ENCODE measurements at places on chromosomes 12 and 14.
A peak's percentile ranks its signal among the peaks of the same experiment; 100 is the strongest.

DNA sequence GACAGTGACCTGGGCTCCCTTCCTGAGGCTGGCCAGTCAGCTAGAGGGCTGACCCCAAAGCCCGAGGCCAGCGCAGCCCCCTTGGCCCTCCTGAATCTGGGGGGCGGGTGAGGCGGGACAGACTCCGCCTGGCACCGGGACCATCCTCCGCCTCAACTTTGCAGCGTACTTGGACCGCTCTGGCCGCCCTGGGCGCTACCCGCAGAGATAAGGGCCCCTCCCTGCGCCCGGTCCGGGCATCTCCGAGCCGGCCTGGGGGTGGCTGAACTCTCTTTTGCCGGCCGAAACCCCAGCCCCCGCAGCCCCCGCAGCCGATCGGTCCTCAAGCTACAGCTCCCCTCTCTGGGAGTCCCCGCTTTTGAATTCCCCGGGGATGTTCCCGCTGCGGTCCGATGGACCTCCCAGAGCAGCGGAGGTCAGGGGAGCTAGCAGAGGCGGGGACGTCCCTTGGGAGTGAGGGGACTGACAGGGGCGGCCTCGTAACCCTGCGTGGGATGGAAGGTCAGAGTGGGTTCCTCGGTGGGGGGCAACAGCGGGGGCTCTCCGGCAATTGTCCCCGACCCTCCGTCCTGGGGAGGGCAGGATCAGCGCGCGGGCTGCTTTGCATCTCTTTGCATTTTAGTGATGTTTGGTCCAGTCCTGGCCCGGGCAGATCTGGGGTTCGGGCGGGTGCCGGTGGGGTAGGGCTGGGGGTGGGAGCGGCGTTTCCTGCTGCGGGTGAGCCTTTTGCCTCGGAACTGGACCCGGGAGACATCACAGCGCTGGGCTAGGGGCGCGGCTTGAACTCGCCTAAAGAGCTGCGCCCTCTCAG lies at the start of gene CRIP1:
Gene CRIP1, plus strand, starts transcription at position 724 of the 811 bp plus-strand sequence. CDS start 374 bp downstream, outside the sequence.
- DNase-seq, result no peak

DNA sequence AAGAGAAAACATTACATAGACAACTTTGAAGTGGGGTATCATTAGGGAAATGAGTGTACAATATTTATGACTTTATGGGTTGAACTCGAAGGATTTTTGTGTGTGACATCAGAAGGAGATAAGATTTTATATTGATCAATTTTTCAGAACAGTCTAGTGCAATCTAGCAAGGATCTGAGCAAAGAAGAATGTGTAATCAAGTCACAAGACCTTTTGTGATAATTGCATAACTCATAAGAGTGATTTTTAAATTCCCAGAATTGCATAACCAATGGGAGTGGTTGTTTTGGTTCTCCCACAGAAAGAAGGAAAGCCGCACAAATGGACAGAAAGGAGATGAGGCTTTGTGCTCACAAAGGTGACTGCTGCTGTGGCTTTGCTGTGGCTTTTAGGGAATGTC lies 441.8 kb upstream of the FLRT2 start:
- no peak for DNase-seq

DNA sequence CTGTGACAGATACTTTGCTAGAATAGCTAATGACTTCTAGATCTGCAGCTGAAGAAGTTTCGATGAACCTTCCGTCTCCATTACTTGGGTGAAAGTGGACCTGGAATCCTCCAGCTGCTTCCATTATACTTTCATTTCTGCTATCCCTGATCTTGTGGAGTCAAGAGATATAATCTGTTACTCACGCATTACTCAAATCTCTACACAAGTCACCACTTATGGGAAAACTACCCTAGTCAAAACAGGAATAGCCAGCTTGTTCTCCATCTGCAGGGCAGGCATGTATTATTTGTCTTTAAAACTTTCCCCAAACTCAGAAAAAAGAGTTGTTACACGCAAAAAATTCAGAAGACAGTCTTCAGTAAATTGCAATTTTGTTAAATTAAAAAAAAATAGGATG lies 2.8 kb upstream of the KTN1 start:
- no peak for DNase-seq

GRCh38 chr12:58888131-58888783 lies 32.0 kb downstream of the LRIG3 start:
- no peak for DNase-seq

- DNase-seq, result no peak
Observed at GRCh38 chr12:50615907-50616296, 111.1 kb downstream of the DIP2B start.

GRCh38 chr12:130290114-130290513 lies 47.6 kb upstream of the PIWIL1 start:
- no peak for DNase-seq

DNA sequence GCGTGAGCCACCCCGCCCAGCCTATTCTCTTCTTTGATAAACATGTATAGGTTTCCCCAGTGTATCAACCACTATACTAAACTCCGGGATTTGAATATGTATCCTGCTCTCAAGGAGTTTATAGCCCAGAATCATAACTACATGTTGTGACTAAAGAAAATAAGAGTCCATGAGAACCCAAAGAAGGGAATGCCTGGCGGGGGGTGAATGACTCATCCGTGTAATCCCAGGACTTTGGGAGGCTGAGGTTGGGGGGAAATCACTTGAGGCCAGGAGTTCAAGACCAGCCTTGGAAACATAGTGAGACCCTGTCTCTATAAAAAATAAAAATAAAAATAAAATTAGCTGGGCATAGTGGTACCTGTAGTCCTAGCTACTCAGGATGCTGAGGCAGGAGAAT lies 57.2 kb downstream of the SIX6 start:
- no peak for DNase-seq

GRCh38 chr12:64395739-64396138 lies 5.2 kb upstream of the C12orf56 start:
- DNase-seq, result no peak

DNA sequence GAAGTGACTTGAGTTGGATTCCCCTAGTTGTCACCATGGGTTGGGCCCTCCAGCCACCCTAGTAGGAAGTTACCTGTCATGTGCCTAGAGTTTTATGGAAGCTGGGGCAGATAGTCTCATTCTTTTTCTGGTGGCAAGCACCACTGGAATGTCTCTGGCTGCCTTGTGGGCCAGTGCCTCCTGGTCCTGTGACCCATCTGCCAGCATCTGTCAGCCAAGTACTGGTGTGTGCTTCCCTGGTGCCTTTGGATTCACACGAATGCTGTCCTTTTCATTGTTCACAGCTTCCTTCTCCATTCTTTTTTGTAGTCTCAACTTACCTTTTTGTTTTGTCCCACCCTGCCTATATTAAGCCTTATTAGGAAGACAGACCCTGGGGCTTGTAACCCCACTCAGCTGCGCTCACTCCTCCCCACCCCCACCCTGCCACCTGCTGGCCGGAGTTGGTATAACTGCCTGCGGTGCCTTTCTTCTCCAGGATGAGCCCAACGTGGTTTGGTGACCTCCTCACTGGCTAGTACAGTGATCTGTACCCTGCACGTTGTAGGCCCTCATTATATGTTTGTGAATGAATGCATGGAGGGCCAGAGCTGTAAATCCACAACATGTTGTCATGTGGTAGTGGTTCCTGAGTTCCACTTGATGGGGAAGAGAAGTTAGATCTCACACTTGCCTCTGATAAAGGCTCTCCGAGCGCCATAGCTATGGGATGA lies 125.7 kb downstream of the TSPAN9 start:
- DNase-seq, result peak; percentile 20

GRCh38 chr12:124496584-124496983 lies 70.8 kb downstream of the NCOR2 start:
- no peak for DNase-seq

- DNase-seq, result no peak
Observed at GRCh38 chr12:34397591-34398365, 375.5 kb downstream of the ALG10 start.

- no peak for DNase-seq
Observed at GRCh38 chr12:69252033-69252432, 12.7 kb downstream of the CPSF6 start.

DNA sequence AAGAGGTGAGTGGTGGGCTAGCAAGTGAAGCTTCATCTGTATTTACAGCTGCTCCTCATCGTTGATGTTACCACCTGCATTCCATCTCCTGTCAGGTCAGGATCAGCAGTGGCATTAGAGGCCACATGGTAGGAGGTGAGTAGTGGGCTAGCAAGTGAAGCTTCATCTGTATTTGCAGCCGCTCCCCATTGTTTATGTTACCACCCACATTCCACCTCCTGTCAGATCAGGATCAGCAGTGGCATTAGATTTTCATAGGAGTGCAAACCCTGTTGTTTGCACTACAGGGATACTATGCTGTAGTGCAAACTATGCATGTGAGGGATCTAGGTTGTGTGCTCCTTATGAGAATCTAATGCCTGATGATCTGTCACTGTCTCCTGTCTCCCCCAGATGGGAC lies 519.1 kb downstream of the GLT1D1 start:
- no peak for DNase-seq

- DNase-seq, result no peak
Observed at GRCh38 chr12:1313906-1314305, 280.5 kb downstream of the FBXL14 start.

GRCh38 chr14:21191261-21191808 lies 35.5 kb upstream of the OR5AU1 start:
- no peak for DNase-seq

GRCh38 chr12:109160873-109161272 lies 44.5 kb downstream of the ACACB start:
- DNase-seq, result no peak

DNA sequence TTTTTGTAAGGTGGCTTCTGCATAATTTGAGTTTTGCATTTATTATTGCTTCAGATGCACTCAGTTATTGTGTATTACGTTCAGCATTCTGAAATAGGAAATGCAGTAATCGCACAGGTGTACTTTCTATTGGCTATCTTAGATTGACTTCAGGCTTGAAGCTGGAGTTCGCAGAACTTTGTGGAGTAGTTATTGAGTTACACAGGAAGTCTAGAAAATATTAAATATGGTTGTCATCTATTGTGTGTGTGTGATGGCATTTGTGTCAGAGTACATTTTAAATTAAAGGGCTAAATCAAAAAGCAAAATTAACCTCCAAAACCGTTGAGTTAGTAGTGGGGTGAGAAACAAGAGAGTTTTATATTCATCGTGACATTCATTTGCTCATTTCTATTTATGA lies 2.7 kb downstream of the ARID2 start:
- no peak for DNase-seq

DNA sequence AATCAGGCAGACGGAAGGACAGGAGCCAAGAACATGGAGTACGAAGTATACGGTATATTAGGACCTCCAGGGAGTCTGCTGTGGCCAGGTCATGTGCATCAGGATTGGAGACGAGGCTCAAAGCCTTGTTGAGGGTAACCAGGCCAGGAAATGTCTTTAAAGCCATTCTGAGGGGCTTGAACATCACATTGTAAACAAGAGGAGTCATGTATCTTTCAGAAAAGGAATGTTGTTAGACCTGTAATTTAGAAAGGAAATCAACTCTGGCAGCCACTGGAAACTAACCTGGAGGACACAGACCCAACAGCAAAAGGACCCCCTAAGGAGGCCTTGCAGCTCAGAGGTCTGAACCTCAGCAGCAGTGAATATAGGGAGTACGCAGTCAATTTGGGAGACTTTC lies 7.5 kb downstream of the MAP3K9 start:
- no peak for DNase-seq

GRCh38 chr12:24991209-24992049 lies 42.5 kb upstream of the BCAT1 start:
- no peak for DNase-seq

DNA sequence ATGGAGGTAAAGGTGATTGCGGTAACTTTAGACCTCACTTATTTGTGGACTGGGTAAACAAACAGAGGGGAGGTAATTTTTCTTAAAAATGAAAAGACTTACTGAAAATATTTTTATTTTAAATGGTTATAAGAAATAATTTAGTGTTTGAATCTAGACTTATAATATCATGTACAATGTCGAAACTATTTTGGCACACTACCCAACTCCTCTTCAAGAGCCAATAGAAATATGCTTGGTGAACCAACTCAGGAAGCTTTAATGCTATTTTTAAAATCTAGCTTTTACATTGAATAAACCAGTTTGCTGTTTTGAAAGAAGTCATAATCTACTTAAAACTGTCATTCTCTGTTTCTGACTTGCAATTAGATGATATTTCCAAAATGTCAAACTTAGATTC lies 175.8 kb upstream of the NPAS3 start:
- no peak for DNase-seq

- no peak for DNase-seq
Observed at GRCh38 chr12:46065412-46066166, 75.2 kb upstream of the SCAF11 start.

- DNase-seq, result peak; percentile 71
Observed at GRCh38 chr12:46268583-46269428, at the start of gene SLC38A1. Gene SLC38A1 (minus strand): TSS chr12:46269043. CDS start chr12:46239800, 29,243 bp downstream.

DNA sequence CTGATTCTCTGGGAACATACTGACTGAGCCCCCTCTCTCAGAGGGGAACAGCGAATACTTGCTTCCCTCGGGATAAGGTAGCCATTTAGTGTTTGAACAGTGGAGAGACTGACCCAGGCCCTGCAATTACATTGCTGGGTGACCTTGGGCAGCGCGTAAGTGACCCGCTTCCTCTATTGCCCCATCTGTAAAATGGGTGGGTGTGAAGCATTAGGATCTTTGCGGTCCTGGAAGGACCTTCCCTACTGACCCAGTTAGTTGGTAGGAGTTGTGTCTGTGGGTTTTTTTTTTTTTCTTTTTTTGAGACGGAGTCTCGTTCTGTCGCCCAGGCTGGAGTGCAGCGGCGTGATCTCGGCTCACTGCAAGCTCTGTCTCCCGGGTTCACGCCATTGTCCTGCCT lies 1.2 kb upstream of the KMT5A start:
- no peak for DNase-seq

DNA sequence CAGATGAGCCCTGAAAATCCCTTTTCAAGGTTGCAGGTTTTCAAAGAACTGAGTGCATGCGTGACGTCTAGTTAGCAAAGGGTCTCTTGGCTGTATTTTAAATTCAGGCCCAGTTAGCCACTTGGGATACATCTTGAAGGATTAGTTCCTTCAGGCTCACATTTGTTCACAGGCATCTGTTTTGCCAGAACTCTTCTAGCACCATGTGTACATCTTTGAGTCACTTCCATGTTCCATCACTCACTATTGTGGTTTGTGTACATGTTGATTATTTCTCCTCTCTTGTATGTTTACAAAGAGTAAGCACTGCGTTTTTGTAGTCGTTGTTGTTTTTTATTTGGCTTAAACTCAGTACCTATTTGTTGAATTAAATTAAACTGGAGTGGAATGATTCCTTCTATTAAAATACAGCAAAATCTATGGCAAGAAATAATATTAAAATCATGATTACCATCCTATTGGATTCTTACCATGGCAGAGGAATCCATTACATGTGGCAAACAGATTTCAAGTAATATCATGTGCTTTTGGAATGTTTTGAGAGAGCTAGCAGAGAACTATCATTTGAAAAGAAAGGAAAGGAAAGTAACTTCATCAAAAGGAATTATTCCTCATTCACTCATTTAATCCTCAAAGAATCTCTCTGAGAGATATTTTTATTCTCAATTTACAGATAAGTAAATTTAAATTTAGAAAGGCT lies 438.9 kb upstream of the FAR2 start:
- no peak for DNase-seq

GRCh38 chr12:26056335-26056734 lies 68.5 kb downstream of the BHLHE41 start:
- no peak for DNase-seq

GRCh38 chr12:132342251-132343227 lies 13.2 kb upstream of the GALNT9 start:
- DNase-seq, result no peak
